CD4-positive, alpha-beta T cell treated with Interleukin-15 for 1 hour (primary cell): ENCODE measurements at places on chromosomes 3 and 15.

GRCh38 chr3:126528800-126529541 lies 5.0 kb downstream of the CHST13 start:
- DNase-seq, result peak; percentile 19

- DNase-seq, result no peak
Observed at GRCh38 chr3:11629716-11630115, 14.0 kb downstream of the VGLL4 start.

GRCh38 chr15:82393671-82394070 lies 35.9 kb upstream of the GOLGA6L9 start:
- DNase-seq, result no peak

DNA sequence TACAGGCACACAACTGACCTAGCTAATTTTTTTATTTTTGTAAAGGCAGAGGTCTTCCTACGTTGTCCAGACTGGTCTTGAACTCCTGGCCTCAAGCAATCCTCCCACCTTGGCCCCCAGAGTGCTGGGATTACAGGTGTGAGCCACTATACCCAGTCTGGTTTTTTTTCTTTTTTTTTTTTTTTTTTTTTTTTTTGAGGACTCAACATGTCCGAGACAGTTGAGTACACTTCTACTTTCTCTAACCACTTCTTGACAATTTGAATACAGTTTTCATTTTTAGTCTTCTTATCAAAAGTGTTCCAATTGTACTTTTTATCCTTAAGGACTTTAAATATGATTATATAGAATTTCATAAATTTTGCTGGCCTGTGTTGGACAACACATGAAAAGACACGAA lies 7.4 kb upstream of the GSK3B start:
- DNase-seq, result no peak

DNA sequence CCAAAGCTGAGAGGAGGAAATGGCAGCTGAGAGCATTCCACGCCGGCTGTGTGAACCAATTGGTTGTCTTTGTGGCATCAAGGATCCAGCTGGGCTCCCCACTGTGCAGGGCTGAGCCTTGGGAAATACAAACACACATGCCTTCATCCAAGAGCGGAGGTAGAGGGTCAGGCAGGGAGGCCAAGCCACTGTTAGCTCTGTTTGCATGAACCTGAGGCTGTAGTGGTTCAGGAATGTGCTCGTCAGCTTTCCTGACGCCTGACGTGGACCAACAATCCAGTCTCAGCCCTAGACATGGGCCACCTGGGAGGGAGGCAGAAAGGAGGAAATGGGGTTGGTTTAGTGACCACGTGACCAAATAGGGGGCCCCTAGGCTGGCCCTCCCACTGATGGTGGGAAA lies 276.9 kb downstream of the TLE3 start:
- no peak for DNase-seq

GRCh38 chr3:103048068-103048722 lies 613.4 kb downstream of the ZPLD1 start:
- peak; percentile 23 for DNase-seq

DNA sequence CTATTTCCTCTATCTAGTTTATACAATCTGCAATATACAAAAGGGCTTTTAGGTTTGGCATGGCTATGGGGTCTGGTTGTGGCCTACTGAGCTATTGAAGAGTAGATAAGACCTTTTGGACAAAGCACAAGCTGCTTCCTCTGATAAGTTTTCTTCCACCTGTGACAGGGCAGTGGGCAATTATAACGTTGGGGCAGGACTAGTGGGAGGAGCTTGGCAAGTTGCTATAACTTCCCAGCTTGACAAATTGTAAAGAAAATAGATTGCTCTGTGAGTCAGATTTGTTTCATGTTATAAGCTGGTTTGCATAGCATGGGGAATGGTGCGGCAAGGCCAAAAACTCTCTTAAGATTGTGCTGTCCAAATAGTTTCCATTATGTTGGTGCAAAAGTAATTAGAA lies 64.9 kb downstream of the SLC7A14 start:
- no peak for DNase-seq

DNA sequence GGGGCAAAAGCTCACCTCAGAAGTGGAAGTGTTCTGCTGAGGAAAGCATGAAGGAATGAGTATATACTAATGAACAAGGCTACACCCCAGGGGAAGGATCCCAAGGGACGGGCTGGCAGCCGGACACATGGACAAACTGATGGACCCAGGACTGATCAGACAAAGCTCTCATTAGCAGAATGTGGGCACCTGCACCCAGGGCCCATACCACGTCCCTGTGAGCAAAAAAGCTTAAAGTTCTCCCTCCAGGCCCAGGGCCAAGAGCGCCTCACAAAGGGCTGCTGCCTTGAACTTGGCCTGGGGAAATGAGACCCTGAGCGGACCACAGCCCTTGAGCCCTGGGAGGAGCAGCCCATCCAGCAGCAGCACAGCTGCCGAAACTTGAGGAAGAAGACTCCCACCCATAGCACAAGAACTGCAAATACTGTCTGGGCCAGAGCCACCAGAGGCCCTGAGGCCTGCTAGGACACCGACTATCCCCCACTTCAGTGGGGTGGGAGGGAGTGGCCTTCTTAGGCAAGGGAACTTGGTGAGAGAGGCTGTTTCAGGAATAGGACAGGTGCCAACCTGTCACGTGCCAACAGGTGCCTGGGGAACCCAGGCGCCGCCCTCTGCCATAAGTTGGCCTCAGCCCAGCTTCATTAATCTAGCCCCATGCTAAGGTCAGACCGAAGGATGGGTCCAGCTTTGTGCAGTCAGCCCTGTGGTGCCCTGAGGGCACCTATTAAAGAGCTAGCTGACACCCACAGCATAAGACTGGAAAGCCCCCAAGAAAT lies 2.3 kb upstream of the GMPPB start:
- DNase-seq, result peak; percentile 5

DNA sequence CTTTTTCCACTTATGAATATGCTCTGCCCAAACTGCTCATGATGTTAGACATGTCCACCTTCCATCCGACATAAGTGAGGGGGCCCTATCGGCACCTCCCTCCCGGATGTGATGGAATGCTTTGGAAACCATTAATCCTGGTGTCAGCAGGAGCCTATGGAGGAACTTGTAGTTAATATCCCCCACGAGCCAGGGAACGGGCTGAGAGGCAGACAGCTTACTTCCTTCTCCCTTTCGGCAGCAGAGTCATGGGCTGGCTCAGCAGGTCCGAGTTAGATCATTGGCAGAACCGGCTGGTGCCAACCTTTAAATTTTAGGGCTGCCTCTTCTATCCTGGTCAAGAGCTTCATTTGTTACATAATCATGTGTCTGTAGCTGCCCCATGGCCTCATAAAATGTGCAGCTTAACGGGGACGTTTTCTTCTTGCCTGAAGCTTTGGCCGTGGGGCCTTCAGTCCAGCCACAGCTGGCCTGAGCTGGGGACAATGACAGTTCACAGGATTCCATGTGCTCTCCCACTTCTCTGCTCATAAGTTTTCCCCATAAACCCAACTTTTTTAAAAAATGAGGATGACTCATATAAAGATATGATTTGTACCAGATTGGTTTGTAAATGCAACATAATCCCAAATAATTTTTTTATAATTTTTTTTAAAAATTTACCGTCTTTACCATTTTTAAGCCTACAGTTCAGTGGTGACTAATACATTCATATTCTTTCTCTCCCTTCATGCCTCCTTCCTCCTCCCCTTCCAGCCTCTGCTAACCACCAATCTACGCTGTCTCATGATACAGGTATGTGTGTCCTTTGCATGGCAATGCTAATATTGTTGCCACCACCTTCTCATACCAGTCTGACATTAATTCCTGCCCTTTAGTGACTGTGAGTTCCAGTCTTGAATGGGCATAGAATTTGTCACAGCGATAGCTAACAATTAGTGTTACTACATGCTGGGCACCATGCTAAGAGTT lies 62.2 kb upstream of the RGMA start:
- DNase-seq, result peak; percentile 18

GRCh38 chr3:73503781-73504180 lies 121.0 kb downstream of the PDZRN3 start:
- no peak for DNase-seq

- DNase-seq, result no peak
Observed at GRCh38 chr3:50644561-50644960, 27.6 kb downstream of the MAPKAPK3 start.

DNA sequence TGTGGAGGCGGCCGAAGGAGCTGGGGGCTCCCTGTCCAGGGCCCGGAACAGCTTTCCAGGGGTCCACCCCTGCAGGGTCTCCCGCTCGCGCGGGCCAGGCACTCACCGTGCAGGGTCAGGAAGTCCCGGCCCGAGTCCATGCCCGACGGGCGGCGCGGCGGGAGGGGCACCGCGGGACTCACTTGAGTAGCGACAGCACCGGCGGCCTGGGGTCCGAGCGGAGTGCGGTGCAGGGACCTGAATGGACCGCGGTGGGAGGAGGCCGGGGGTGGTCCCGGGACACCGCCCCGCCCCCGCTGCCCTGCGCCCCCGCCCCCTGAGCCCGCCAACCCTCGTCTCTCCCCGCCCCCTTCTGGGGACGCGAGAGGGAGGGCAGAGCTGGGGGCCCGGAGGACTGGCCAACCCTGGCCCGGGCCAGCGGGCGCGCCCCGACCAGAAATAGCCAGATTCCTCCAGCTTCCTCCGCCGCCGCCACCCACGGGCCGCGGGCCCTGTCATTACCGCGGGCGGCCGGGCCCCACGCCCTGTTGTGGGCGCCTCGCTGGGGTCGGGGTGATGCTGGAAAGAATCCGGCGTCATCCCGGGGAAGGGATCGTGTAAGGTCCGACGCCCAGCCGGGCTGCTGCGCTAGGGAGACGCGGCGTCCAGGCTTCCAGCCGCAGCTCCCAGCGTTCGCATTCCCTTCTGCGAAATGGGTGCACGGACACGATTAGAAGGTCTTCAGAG lies at the start of gene PLCD1:
PLCD1 (minus strand) TSS at position 243 of the 726 bp plus-strand sequence; CDS start at position 140, 103 bp downstream.
- peak; percentile 55 for DNase-seq

- DNase-seq, result no peak
Observed at GRCh38 chr3:39011191-39011736, 40.5 kb downstream of the SCN11A start.

- DNase-seq, result no peak
Observed at GRCh38 chr3:57066471-57066870, 6.0 kb downstream of the SPATA12 start.

DNA sequence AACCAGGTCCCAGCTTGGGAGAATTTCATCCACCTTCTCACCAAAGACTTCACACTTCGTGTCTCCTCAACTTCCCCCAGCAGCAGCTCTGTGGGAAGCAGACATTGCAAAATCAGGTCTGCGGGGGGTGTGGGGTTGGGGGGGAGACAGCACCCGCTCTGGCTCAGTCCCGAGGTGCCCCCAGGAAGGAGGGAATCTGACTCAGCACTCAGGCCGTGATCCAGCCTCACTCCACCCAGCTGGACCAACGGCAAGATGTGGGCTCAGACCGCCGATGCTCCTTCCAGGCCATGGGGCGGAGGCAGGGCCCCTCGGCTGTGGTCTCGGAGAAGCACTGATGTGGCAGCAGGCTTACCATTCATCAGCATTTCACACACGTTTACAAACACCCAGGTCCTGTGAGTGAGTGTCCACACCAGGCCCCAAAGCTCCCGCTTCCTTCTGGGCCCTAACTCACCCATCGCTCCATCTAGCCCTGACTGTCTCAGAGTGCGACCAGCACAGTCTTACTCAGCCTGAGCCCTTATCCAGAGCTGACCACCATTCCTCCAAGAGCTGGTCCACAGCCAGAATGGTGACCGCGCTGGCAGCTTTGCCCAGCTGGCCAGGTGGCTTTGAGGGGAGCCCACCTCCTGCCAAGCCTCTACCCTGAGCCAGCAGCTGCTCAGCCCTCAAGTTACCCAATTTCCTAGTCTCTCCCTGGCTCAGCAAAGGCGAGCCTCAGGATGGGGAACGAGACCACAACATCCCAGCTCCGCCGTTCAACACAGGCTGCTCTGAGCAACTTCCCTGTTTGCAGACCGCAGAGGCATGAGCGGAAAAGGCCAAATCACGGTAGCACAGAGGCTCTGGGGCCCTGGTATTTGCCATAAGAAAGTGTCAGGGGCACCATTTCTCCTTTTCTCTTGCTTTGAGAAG lies 3.3 kb downstream of the STAB1 start:
- DNase-seq, result peak; percentile 64

- DNase-seq, result no peak
Observed at GRCh38 chr3:13158871-13159270, 85.6 kb upstream of the IQSEC1 start.

- no peak for DNase-seq
Observed at GRCh38 chr3:153246331-153246730, 84.3 kb downstream of the RAP2B start.

GRCh38 chr3:194204042-194204987 lies 68.4 kb downstream of the HES1 start:
- no peak for DNase-seq
